ENCODE measurements at places on chromosomes 11 and 22. TPM values are rescaled to one million over a fixed set of nuclear protein-coding genes. Genes with fewer than 3 reads are reported as not detected.

GGTLC3 gene
- not detected for total RNA-seq

TRIM29 gene
- total RNA-seq, result 0.64 TPM

DNA sequence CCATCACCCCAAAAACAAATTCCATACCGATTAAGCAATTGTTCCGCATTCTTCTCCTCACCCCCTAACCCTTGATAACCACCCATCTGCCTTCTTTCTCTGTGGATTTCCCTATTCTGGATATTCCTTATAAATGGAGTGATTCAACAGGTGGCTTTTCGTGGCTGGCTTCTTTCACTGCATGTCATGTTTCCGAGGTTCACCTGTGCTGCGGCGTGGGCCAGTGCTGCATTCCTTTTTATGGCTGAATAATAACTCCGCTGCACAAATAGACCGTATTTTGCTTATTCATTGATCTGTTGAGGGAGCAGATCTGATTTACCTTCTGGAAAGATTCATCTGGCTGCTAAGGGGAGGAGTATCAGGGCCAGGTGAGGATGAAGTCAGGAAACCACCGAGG, 94.8 kb upstream of the ASPHD2 start:
- DNase-seq, result no peak

- DNase-seq, result no peak
Observed at GRCh38 chr22:26709617-26710390, 52.4 kb downstream of the MIAT start.

- peak; percentile 49 for DNase-seq
Observed at GRCh38 chr22:48554893-48555572, 1272.6 kb downstream of the BRD1 start.

GRCh38 chr11:114563077-114563476, 3.4 kb upstream of the NXPE1 start:
- no peak for DNase-seq

GRCh38 chr11:4695442-4695841, 2.2 kb downstream of the OR51E2 start:
- no peak for DNase-seq

GRCh38 chr11:65315204-65315865, 669 bp downstream of the CDC42EP2 start:
- DNase-seq, result peak; percentile 73

MPPED2 gene
- 50.4 TPM for total RNA-seq

DNA sequence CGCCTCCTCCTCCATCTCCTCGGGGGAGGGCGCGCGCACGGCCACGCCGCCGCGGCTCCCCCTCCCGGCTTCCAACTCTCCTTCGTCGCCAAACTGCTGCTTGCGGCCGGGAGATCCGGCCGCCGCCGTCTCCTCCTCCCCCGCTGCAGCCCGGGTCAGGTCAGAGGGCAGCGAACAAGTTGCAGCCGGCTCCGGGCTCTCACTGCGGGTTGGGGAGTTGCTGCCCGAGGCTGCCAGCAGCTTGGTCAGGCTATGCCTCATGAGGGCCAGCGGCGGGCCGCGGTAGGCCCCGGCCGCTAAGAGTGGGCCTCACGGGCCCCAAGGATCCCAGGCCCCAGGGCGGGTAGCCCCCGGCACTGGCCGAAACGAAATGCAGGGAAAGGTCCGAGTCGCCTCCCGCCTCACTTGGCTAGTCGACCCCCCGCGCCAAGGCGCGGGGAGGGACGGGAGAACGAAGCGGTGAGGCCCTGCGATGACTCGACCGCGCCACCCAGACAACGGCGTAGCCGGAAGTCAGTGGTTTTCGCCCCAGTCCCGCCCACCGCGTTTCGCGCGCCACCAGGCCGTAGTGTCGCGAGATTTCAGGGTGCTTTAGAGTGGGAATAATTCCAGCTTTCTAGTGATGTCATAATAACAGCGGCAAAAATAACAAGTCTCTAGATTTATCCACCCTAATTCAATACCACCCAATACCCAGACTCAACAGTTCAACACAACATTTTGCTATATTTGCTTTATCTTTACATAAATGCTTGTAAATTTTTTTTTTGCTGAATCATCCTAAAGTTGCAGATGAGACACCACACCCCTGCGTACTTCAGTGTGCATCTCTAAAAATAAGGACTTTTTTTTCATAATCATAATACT, at the start of gene CREBZF:
Gene CREBZF, minus strand, starts transcription at position 515 of the 867 bp plus-strand sequence. Its CDS starts 254 bp downstream, at position 261.
- DNase-seq, result peak; percentile 93

DNA sequence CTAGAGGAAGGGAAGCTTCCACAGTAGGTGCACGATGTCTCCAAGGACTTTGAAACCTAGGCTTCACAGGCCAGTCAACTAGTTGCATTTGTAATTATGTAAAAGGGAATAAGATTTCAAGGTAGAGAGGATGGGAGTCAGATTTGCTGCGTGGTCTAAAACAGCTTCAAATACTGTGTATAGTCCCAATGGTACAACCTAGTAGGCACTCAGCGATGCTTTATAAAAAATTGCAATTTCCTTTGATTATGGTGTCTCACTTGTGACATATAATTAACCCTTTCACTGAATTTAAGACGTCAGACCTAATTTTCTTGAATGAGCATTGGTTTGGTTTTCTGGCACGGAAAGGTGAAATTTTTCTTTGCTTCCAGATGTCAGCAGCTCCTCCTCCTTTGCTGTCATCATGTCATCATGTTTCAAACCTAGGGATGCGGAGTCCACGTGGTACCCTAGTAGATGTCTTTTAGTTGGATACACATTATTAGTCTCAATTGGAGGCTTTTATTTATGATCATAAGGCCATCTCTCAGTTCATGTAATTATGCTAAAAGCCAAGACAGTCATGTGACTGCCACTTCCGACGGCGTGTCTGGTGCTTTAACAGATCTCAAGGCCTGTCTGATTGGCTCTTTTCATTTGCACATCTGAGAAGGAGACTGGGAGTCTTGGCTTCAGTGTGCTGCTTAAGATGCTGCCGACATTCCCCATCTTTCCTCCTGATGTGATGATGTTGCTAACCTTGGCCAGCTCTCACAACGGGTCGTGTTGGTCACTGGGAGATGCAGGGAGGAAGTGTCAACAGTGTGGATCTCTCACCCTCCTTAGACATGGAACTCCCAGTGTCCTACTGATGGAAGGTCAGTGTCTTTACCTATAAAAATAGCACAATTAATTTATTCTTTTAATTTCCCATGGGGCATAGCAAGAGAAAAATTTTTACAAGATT, 134.0 kb downstream of the HIPK3 start:
- no peak for DNase-seq

- no peak for DNase-seq
Observed at GRCh38 chr11:85960678-85961077, 105.5 kb downstream of the CCDC83 start.

KRTAP5-8 gene
- not detected for total RNA-seq

DUSP8 gene
- total RNA-seq, result 6.7 TPM

MAML2 gene
- 17.3 TPM for total RNA-seq

DNA sequence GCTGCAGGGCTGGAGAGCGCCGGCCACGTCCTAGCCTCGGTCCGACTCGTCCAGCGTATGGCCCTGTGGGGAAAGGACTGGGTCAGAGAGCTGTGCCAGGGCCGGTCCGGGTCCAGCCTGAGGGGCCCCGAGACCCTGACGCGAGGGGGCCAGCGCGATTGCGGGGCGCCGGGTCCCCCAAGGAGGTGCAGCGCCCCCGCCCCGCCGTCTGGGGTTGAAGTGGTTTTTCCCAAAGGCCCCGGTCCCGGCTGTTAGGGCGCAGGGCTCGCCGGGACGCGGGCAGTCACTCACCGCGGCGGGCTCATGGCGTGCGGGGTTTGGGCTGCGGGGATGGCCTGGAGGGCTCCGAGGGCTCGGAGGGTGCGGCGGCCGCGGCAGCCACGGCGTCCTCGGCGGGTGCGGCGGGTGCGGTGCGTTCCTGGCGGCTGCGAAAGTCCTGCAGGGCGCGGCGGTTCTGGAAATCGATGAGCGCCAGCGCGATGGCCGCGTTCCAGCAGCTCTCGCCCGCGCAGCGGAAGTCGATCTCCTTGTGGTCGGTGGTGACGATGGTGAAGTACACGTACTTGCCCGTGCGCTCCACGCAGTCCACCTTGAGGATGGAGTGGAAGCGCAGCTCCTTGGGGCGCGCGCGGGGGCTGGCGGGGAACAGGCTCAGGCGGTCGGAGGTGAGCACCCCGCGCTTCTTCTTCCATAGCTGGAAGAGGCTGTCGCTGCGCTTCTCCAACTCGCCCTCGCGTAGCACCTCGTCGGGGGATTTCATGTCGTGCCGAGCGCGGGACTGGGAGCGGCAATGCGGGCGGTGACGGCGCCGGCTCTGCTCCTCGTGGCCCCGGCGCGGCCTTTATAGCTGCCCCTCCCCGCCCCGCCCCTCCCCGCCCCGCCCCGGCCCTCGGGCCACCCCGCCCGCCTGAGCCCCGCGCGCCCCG, at the start of gene PHLDA2:
Gene PHLDA2, minus strand, starts transcription at position 816 of the 926 bp plus-strand sequence. Its CDS starts 56 bp downstream, at position 760.
- no peak for DNase-seq
